ENCODE measurements at places on chromosomes 2 and 18. TPM values are rescaled to one million over a fixed set of nuclear protein-coding genes. Genes with fewer than 3 reads are reported as not detected.

DNA sequence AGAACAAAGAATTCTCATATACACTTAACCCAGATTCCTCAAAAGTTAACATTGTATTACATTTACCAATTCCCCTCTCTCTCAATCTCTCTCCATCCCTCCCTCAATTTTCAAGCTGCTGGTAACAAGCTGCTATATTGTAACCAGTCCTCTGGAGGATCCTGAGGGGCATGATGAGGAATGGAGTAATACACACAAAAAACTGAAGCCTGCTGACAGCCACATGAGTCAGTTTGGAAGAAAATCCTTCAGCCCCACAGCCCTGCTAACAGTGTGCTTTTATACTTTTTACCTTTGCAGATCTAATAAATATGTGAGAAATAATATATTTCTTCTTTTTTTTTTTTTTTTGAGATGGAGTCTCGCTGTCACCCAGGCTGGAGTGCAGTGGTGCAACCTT is 165.7 kb upstream of the RAB12 start:
- ATAC-seq: no peak

Gene IL36B
- total RNA-seq: not detected

- ATAC-seq: no peak
Observed at GRCh38 chr2:110794390-110794789, 62.0 kb downstream of the ACOXL start.

Gene TWIST2
- total RNA-seq: not detected

DNA sequence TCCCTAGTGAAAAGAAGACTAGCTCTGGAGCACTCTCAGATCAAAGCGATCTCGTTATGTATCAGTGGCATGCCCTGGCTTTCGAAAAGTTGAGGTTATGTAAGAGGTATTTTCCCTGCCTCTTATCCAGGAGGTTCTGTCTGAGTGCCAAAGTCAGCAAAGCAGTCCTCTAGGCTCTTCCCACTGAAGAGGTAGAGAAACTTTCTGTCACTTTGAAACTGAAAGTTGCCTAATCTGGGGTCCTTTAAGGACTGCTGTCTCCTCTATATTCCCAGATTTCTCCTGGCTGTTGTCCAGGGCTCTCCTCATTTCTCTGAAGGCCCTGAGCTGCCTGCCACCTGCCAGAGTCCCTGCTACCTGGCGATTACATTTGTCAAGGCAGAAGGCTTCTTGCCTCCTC is 96.3 kb downstream of the B3GNT2 start:
- peak; percentile 36 for ATAC-seq

Gene RESP18
- not detected for total RNA-seq

- ATAC-seq: no peak
Observed at GRCh38 chr2:15746703-15747550, 155.3 kb downstream of the DDX1 start.

Gene CIDEA
- total RNA-seq: not detected

Gene ACOXL
- 0.34 TPM for total RNA-seq

DNA sequence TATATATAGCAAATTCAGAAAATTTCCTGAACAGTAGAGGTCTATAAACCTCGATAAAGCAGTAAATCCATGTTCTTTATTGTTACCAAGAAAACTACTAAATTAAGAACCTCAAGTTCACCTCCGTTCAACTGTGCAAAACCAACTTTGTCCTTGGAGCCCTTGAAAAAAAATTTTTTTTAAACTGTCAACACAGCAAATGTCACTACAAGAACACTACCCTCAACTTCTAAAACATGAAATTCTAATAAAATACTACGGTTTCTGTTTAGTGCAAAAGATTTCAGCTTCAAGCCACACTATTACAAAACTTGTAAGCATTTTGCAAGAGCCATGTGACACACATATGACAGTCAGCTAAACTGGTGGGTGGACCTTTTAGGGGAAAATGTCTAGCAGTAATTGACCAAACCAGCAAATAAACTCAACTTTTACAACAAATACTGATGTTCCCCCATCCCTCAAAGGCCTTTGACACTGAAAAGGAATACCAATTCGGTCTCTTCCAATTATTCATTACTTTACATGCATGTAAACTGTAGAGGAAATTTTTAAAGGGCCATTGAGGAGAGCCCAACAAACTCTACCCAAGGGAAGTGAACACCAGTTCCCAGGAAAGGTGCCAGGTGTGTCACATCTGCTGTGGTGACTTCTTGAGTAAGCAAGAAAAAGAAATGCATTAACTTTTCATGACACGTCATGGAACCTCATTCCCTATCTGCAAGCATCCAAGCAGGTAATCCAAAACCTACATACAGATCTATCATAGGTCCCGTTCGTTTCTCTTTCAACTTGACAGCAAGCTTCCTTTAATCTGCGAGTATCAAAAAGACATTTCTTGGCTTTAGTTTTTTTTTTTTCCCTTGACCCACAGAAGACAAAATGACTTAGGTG is 1.4 kb downstream of the RAB1A start:
- no peak for ATAC-seq
